ENCODE measurements at places on chromosomes 7 and 10.

- DNase-seq, result no peak
Measured at GRCh38 chr7:152600266-152600665, 75.7 kb downstream of the XRCC2 start.

DNA sequence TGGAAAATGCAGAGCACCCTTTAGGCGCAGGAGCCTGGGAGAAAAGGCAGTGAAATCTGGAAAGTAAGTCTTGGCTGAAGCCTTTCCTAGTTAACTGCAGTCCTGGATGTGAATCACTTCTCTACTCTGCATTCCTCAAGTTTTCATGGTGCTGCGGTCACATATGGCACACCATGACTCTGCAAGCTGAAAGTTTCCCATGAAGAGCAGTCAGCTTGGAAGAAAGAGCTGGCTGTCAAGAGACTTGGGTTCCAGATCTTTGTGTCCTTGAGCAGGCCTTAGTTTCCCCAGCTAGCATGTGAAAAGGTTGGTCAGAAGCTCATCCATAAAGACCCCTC is 548.3 kb downstream of the SORCS3 start:
- DNase-seq, result no peak

DNA sequence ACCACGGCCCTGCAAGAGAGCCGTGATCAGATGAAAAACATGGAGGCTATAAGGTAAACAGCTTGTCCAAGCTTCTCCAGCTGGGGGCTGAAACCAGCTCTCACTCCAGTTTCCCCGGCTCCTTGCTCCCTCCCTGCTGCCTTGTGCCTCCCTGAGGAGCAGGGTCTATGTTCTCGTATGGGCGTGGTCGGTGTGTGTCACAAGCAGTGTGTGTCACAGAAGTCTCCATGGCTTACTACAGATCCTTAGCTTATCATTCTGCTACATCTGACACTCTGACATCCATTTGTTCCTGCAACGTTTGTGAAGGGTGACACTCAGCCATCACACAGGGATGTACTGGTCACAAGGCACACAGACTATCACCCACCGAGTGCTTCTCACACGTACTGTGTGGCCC is 54.6 kb downstream of the CSGALNACT2 start:
- DNase-seq, result no peak

- DNase-seq, result peak; percentile 50
Measured at GRCh38 chr10:72260976-72261783, 12.5 kb upstream of the DDIT4 start.

DNA sequence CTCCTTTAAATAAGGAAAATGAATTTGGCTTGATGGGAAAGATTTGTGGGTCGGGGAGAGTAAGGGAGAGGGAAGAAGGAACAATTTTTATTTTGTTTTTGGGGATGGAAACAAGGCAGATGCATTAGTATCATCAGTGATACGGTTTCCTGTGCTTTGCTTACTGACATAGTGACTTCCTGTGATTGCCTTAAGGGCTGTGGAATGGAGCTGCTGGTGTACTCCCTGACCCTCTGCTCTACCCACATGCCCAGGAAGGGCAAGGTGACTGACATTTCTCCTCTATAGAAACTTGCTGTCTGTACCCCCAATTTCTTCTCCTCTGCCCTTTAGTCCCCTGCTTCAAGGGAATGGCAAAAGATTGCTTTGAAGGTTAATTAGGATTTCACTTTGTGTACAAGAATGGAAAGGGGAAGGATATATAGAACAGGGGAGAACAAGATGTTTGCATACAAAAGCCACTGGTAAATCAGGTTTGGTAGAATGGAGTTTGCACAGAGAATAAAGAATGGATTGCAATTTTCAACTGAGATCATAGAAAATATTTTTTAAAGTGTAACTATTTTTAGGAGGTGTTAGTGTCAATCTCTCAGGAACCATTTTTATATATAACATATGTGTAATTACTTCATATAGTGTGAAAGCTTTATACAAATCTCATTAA is 129.0 kb upstream of the AGR3 start:
- peak; percentile 8 for DNase-seq

GRCh38 chr7:117270371-117270770 is 52.5 kb downstream of the WNT2 start:
- DNase-seq, result no peak

GRCh38 chr10:98420786-98421185 is 5.8 kb upstream of the PYROXD2 start:
- no peak for DNase-seq

Data from CD4-positive, alpha-beta T cell treated with Interleukin-12 subunit alpha and Interleukin-12 subunit beta, for 1 hour (primary cell).